ENCODE measurements at places on chromosomes 6 and 20.

- DNase-seq: no peak
Observed at GRCh38 chr20:6715401-6715941, 52.0 kb upstream of the BMP2 start.

DNA sequence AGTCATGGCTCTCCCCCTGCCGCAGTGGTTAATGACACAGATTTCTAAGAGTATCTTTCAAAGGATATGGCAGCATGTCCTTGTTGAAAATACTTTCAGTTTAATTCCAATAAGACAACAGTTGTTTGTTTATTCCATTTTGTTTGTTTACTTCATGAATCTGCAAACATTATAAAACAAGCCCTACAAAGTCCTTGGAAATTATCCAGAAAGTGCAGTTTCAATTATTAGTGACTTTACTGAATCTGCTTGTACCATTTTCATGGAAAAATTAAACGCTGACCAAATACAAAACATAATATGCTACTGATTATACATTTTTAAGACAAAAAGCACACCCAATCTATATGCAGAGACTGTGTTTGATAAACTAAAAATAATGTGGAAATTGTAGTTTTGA lies 3.3 kb downstream of the HEY2 start:
- no peak for DNase-seq

- no peak for DNase-seq
Observed at GRCh38 chr20:6130045-6130444, 7.2 kb upstream of the FERMT1 start.

DNA sequence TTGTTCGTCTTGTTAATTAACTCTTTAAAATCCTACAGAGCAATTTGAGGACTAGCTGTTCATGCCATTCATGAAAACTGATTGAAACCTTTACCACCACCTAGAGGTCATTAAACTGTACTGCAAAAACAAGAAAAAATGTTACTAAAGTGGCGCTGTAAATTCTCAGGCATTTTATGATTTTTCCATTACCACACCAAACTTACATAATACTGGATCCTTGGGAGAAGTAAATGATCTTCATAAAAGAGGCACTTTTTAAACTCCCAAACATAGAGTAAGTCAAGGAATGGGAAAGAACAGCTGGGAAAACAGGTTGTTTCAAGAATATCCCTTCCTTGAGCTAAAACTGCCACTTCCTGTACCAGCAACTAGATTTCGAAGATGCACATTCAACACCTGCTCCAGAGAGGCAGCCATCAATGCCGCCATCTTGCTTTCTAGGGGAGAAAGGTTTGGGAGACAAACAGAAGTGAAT lies 54.3 kb downstream of the MYLIP start:
- peak; percentile 9 for DNase-seq

DNA sequence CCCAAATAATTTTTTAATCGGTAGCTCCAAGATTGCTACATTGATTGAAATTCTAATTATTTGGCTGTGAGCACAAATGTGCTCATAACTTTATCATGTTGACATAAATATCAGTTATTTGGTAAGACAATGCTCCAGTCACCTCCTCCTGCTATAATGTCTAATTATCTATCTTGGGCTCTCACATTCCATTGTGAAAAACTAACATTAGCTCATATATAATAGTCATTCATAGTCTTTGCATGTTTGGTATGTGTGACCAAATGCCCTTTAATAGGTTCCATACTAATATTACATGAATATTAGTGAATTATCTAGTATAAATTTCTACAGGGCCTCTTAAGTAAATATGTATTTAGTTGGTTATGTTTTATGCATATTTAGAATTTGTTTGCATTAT lies 185.6 kb upstream of the MCHR2 start:
- no peak for DNase-seq

- no peak for DNase-seq
Observed at GRCh38 chr6:12165722-12166280, 124.4 kb upstream of the EDN1 start.

GRCh38 chr6:119040636-119041035 lies 37.8 kb downstream of the FAM184A start:
- no peak for DNase-seq

DNA sequence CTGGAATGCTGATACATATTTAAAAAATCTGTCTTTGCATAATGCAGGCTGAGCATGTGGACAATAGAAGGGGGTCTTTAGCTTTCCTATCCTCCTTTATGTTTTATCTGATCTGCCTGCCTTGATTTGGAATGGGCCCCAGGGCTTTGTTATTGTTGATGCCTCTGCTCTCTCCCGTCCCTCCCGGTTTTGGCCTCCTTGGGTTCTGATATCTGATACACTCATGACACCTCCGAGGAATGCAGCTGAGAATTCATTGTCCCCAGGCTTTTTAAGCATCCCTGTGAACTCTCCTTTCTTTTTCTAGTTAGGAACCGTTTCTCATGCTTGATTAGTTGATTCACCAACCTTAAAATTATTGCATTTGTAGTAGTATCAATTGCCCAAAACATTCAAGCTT lies 185.5 kb upstream of the RALGAPA2 start:
- DNase-seq: no peak

- DNase-seq: no peak
Observed at GRCh38 chr6:74902089-74902488, 303.8 kb downstream of the COL12A1 start.

DNA sequence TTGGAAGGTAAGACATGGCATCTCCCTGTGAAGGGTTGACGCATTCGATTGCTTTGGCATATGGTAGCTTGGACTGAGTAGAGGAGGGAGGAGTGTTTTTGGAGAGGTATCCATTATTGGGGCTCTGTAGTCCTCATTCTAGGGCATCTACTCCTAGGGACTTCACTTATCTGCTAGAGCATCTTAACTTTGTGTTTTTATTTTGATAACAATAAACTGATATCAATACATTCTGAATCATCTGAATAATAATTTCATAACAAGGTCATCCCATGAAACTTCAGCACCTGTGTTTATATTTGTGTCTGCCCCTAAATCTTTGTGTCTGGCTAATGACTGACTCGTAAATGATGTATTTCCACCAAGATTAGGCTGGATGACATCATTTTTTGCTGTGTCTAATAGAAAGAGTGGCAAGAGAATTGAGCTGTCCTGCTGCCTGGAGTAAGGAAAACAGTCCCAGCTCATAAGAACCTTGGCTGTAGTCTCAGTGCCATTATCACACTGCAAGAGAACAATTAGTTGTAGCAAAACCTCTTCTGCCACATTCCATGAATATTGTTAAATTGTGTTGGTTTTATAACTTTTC lies 288.5 kb downstream of the PRL start:
- no peak for DNase-seq

GRCh38 chr6:50842446-50842845 lies 23.8 kb downstream of the TFAP2B start:
- no peak for DNase-seq

GRCh38 chr6:83114164-83114563 lies 46.7 kb downstream of the DOP1A start:
- no peak for DNase-seq

GRCh38 chr6:157229713-157230112 lies 93.6 kb downstream of the TMEM242 start:
- DNase-seq: no peak

DNA sequence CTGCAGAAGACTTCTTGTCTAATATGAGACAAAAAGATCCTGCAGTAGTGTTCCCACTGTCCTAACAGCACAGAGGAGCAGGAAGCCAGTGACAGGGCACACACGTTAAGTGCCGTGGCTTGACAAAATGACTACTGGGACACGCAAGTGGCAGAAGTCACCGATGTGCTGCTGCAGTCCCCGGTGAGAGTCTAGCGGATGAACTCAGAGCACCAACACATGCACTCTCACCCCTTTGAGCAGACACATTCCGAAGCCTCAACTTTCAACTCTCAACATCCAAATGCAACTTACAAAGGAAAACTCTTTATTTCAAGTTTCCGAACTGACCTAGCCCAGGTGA lies 898 bp downstream of the LAMA4 start:
- DNase-seq: no peak

- DNase-seq: no peak
Observed at GRCh38 chr6:39891353-39891752, 42.9 kb downstream of the MOCS1 start.

DNA sequence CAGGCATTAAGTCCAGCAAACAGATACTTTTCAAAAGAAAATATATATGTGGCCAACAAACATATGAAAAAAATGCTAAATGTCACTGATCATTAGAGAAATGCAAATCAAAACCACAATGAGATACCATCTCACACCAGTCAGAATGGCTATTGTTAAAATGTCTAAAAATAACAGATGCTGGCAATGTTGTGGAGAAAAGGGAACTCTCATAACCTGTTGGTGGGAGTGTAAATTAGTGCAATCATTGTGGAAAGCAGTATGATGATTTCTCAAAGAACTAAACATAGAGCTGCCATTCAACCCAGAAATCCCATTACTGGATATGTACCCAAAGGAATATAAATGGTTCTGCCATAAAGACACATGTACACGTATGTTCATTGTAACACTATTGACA lies 20.6 kb downstream of the KCNQ5 start:
- DNase-seq: no peak

DNA sequence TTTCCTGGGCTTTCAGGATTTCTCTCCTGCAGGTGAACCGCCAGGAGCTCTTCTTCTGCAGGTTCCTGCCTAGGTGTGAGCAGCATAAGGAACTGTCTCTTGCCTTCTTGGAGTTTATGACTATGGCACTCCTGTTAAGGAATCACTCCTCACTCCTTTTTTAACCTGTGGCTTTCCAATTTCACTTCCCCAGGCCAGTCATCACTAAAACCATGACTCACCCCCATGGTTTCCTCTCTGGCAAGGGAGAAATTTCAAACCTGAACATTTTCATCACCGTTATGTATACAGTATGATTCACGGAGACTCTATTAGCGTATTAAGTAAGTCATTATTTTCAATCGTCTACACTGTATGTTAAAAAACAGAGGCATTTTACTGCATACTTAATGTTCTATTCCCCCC lies 78.2 kb upstream of the ARID1B start:
- no peak for DNase-seq

DNA sequence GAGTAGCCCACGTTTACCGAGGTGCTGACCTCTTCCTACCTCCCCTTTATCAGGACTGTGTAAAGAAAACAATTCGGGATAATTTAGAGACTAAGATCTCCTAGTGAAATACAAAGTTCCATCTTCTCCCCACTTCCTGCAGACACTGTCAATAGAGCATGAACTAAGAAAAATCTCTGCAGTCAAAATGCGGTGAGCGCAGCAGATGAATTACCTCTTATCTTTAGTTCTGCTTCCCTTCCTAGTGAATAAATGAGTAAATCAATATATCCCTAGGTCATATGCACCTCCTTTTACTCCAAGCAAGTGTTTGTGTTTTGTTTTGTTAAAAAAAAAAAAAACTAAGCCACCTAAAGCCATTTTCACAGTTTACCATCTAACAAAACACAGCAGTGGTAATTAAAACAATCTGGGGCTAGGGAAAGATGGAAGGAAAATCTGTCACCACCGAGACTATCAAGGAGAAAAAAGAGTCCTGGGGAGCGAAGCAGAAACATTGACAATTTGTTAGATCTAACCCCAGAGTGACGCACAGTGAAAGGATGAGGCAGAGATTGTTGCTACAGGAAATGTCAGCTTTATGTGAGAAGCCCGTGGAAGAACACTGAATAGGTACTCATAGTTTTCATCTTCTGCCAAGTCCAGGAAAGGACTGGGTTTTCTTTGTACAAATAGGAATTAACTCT lies 159.4 kb upstream of the SPTLC3 start:
- DNase-seq: no peak

DNA sequence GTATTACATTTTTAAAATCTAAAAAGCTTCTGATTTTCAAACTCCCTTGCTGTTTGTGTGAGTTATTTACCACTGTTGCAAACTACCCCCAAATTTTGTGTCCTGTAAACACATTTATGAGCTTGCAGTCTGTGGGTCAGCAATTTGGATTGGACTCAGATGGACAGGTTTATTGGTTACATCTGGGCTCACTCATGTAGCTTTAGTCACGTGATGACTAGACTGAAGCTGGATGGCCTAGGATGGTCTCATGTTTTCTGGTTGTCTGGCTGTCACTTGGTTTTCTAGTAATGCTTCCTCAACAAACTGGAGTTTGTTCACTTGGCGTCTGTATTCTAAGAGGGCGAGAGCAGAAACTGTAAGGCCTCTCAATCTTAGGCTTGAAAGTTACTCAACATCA lies 12.2 kb upstream of the C6orf58 start:
- DNase-seq: no peak

All from amniotic stem cell (primary cell).